ENCODE measurements at places on chromosomes 4 and X.

DNA sequence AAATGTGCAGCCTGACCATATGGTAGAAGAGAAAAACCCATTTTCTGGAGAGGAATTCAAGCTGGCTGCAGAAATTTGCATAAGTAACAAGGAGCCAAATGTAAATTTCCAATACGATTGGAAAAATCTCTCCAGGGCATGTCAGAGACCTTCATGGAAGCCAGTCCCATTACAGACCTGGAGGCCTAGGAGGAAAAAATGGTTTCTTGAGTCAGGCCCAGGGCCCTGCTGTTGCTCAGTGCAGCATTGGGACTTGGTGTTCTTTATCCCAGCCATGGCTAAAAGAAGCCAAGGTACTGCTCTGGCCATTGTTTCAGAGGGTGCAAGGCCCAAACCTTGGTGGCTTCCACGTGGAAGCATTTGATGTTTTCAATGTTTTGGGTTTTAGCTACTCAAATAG is 70.6 kb downstream of the MAGEC2 start:
- DNase-seq = no peak

- DNase-seq = no peak
These were observed 19.6 kb downstream of the CAMK2D start for GRCh38 chr4:113741956-113742355.

- DNase-seq = no peak
These were observed 81.1 kb downstream of the LRBA start for GRCh38 chr4:150934022-150934421.

GRCh38 chrX:132954323-132954722 is 4.1 kb downstream of the HS6ST2 start:
- no peak for DNase-seq

DNA sequence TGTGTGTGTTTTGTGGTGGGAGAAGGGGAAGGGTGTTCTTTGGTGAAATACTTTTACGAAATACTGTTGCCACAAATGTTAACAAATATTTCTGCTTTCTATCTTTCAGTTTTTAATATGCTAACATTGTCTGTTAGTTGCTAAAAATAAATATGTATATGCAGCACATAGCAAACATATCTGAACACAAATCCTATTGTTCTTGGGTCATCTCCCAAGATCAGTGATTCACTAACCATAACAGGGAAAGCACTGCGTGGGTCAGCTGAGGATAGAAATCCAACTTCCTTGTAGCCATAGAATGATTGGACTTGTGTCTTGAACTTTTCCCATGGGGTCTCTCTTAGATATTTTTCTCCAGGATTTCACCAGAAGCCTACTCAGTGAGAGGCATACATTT is 250.3 kb upstream of the FAM47A start:
- DNase-seq = no peak

- DNase-seq = no peak
These were observed 22.8 kb upstream of the HSPA4L start for GRCh38 chr4:127759228-127759820.

DNA sequence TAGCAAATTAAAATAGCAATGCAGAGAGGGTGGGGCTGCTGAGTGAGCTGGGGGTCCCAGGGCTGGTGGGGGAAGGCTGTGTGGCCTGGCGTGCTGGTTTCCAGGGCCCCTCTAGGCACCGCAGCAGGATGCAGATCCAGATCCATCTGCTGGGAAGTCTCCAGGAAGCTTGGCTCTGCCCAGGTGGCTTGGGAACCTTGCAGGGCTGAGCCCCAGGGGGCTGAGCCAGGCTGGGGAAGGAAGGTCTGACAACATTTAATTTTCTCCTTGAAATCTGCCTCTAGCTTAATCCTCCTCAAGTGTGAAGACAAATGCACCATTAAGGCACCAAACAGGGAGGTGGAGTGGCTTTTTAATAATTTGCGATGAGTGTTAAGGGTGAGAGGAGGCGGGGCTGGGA is 31.7 kb downstream of the SORCS2 start:
- no peak for DNase-seq

DNA sequence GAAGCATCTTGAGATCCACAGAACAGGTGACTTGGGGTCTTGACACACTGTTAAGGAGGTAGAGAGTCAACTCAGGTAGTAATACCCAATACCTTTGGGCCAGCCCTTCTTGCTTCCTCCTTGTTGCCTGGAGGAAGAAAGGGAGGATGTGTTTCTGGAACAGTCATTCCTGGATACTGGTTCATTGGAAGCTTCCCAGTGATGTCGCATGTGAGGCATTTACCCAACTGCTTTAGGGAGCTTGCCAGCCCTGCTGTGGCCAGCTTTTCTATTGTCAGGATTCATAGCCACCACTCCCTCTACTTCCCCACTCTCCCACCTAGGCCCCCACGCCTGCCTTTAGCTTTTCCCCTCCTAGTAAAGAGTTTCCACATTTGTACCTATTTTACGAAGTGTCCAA is 310.3 kb upstream of the PRPS2 start:
- no peak for DNase-seq

DNA sequence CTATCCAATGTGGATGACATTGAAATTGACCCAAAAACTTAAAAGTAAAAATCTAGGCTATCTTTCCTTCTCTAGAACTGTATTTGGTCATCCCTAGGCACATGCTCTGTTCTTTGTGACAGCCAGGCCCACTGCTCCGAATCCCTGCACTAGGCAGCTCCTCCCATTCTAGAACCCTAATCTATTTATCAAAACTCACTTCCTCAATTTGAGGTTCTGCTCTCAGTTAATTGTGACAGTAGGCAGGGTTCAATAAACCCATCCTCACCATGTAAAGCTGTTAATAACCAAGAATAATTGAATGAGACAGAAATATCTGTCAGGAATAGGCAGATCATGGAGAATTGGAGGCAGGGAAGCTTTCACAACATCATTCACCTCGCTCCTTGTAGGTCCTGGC is 51.9 kb upstream of the IRF2 start:
- DNase-seq = no peak

DNA sequence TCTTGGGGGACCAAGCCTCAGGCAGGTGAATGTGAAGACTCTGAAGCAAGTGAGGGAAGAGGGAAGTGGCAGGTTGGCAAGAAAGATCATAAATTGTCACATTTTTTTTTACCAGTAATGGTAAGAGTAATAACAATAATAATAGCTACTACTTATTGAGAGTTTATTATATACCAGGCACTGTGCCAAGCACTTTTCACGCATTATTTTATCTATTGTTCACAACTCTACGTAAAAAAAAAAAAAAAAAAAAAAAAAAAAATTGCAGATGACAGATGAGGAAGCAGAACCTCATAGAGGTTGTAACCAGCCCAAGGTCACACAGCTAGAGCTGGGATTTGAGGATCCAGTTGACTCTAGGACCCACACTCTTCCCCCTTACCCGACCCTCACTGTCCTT is 40.9 kb downstream of the TSC22D3 start:
- no peak for DNase-seq

- no peak for DNase-seq
These were observed 14.6 kb upstream of the MED28 start for GRCh38 chr4:17599826-17600225.

DNA sequence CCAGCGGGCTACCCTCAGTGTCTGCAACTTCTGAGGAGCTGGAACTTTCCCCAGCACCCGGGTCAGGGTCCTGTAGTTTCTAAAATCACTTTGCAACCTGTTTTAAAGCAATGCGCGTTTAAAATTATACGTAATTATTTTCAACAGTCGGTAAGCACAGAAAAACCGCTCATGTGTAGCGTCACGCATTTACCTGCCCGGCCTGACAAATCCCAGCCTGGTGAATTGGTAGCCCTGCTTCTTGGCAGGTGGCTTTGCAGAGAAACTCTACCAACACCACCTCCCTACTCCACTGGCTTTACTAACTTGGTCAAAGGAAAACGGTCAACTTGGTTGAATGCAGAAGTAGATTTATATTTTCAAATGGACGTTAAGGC is 640 bp downstream of the BANK1 start:
- DNase-seq = no peak

DNA sequence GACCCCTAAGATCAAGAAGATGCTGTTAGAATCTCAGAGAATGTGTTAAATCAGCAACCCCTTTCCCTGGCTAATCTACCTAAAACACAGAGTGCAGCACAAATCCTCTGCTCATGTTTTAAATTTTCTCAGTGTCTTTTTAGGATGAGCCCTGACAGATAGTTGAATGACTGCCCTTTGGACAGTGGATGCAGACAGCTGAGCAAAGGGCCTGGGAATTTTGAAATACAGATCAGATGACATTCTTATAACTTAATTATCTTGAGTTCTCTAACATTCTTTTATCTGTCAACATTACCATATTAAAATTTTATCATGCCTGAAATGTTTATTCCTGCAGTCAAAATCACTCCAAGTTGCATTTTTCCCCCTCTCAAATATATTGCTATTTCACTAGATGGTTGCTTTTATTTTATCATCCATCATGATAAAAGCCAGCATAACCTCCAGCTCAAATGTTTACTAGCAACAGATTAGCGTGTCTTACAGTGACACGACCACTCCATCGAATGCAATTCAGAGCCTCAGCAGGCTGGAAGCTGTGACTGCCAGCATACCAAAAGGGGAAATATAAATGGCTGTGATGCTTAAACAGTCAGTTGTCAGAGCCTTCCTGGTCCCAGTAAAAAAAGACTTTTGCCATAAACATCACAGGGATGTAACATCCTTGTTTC is 22.8 kb upstream of the ARHGAP24 start:
- DNase-seq = no peak
